DMS53 (cell line): ENCODE measurements at places on chromosomes 7 and 10.

- no peak for DNase-seq
Measured at GRCh38 chr7:129525225-129525862, 23.0 kb downstream of the SMKR1 start.

GRCh38 chr7:73703757-73704639, 15.5 kb downstream of the STX1A start:
- DNase-seq: peak; percentile 34

GRCh38 chr7:64793106-64793755, 997 bp upstream of the ZNF138 start:
- DNase-seq: peak; percentile 16

- DNase-seq: no peak
Measured at GRCh38 chr7:55539380-55539779, 32.9 kb downstream of the VOPP1 start.

GRCh38 chr7:27123007-27123476, 7.5 kb downstream of the HOXA4 start:
- peak; percentile 54 for DNase-seq

GRCh38 chr7:147298611-147299043, 1182.0 kb downstream of the CNTNAP2 start:
- peak; percentile 11 for DNase-seq

DNA sequence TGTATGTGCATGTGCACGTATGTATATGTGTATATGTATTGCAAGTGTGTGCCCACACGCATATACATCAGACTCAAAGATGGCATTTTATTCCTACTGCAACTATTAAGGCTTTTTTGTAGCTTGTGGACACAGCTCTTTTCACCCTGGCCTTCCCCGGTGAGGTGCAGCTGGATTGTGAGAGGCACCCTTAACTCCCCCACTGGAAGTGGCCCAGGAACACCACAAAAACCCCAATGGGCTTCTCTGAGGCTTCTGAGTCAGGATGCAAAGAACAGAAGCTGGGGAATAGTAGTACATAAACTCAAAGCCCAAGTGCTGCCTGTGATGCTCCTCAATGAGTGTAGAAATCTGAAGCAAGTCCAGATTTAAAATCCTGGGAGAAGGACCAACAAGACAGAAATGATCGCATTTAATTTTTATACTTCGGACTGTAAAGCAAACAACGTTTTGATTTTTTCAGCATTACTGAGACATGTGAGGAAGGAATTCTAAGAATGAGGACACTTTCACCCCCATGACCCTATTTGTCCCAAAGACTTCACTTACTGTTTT, 369.2 kb upstream of the MGMT start:
- no peak for DNase-seq
